ENCODE measurements at places on chromosomes 6 and 20.

GRCh38 chr6:14612016-14612980 is 494.7 kb downstream of the CD83 start:
- DNase-seq: no peak

- no peak for DNase-seq
Observed at GRCh38 chr6:55777469-55777868, 97.9 kb downstream of the BMP5 start.

DNA sequence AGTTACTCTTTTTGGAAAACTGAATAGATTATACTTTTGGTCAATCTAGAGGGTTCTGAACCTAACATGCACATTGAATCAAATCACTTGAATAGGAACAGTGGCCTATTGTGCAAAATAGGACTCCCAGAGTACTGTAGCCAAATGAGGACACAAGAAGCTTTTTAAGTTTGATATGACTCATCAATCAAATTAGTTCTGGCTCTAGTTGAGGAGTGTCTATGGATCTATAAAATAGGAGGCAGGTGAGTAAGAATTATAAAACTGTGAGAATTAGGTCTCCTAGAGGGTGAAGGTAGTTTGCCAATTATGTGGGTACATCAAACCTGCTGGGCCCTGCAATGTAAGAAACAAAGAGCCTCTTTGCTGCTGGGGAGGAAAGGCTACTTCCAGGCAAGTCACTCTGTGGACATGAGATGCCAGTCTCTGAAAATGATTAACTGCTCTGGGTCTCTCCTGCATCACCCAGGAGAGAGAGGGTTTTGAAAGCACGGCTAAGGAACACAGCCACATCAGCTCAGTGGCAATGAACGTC is 112.3 kb downstream of the RCAN2 start:
- DNase-seq: no peak

DNA sequence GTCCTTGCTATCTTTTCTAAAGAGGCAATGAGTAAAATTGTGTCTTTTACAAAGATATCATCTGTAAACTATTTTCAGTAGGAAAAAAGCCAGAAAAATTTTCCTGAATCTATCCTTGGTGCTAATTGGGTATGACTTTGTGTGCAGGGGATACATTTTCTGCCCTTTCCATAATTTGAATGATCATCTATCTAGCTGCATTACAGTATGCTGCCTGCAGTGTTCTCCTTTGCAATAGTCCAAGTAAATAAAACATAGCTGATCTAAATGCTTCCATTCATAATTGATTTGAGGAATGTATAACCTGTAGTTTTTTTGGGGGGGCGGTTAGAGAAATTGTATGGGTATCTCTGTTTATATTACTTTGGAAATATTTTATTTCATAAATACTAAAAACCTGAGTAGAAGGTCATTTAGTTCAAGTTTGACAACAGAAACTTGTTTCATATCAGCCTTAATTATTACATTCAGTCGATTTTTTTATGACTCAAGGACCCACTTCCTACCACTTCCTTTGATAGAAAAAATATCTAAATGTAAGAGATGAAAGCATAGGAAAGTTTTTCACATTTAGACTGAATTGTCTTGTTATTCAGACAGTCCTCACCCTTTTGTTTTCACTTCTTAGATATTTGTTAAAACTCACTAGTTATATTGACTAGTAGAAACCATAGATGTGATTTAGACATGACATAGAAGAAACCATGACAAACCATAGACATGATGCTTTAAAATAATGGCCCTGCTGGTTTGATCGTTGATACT is 75.3 kb downstream of the AIG1 start:
- DNase-seq: no peak

DNA sequence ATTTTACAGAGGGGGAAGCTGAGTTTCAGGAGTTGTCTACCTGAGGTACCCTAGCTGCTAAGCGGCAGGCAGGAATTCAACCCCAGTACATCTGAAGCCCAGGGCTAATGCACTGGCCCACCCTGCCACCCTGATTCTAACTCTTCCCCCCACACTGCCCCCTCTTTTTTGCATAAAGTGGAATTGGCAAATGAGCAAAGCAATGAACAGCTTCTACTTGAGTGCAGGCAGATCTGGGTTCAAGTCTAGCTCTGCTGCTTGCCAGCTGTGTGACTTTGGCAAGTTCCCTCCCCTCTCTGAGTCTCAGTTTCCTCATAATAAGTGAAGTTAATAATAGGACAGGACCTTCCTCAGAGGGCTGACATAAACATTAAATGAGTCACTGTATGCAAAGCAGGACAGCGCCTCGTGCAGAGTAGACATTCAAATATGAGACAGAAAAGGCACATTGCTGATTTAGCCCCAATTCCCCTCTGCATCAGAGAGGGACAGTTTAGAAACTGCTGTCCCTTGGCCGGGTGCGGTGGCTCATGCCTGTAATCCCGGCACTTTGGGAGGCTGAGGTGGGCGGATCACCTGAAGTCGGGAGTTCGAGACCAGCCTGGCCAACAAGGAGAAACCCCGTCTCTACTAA is 4.7 kb downstream of the ADA start:
- DNase-seq: no peak

DNA sequence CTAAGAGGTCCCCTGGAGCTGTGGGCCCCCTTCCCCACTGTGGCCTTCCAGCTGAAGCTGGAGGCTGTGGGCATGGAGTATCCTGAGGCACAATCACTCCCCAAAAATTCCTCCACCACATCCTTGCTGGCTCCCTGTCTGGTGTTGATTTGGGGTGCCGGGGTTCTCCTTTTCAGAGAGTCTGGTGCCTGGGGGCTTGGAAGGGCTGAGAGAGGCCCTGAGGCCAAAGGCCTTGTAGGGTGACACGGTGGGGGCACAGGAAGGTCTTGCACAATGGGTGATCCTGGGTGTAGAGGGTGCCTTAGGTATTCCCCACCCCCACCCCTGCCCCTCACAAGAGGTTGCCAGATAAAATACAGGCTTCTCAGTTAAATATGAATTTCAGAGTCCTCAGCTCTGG is 33.2 kb upstream of the VEGFA start:
- DNase-seq: no peak

GRCh38 chr6:2839195-2839981 is 2.3 kb downstream of the SERPINB1 start:
- DNase-seq: no peak

GRCh38 chr6:53347250-53347920 is 1.4 kb downstream of the ELOVL5 start:
- peak; percentile 54 for DNase-seq

DNA sequence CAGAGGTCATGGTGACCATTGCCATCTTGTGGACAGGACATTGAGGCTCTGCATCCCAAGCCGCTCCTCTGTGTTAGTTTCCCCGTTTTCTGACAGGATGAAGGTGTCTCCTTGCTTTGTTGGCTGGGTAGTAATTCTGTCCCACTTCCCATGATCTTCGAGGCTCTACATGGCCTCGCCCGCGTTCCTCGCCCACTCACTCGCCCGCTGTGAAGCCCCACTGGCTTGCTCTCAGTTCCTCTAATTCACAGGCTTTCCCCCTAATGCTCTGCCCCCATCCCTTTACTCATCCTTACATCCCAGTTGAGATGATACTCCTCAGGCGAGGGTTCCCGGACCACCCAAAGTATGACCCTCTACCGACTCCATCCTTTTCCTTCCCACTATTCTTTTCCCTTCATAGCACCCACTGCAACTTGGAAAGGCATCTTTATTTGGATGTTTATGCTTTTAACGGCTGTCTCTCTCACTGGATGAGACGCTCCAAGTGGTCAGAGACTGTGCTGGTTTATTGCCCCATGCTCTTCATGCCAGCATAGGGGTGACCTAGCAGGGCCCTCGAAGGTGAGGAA is 511 bp upstream of the SLC35B2 start:
- no peak for DNase-seq
